Neural progenitor cell (in vitro differentiated cells): ENCODE measurements at places on chromosomes 5 and 9.

DNA sequence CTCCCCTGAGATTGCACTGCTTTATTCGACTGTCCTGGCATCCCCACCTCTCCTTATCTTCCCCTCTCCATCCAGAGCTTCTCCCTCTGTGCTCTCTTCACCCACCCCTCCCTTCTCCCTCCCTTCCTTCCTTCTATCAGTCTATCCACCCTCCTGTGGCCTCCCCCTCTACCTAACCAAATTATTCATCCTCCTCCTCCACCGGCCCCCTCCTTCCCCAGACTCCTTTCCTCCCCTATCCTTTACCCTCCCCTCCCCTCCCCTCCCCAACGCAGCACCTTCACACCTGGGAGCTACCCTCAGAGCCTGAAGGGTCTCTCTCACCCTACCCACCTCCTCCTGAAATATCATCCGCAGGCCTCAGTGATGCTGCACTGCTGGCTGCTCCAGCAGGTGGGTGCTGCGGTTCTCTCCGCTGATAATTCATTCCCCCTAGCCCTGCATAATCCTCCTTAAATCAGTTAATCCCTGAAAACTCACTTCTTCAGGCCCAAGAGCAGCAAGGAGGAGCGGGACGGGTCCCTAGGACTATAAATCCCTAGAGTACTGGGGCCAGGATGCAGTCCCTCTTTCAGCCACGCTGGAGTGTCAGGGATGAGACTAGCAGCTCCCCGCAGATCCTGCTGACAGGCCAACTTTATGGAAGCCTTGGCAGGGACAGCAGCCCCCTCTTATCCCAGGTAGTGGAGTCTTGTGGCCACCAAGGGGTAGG is 97.8 kb downstream of the PCDH1 start:
- DNase-seq, result peak; percentile 66
- no peaks in the 10 kb centered on the region for H3K27me3 ChIP-seq
- H3K4me1 ChIP-seq, result peaks cover 23% of the 10 kb centered on the region
- H3K36me3 ChIP-seq, result no peaks in the 10 kb centered on the region

- H3K4me1 ChIP-seq, result peaks cover 18% of the 10 kb centered on the region
- no peaks in the 10 kb centered on the region for H3K27me3 ChIP-seq
- no peak overlapping the region for H3K4me3 ChIP-seq
- no peak overlapping the region for H3K27ac ChIP-seq
Measured at GRCh38 chr9:130199605-130200004, 27.4 kb downstream of the NCS1 start.

- no peaks in the 10 kb centered on the region for H3K27me3 ChIP-seq
- H3K4me3 ChIP-seq, result no peak overlapping the region
- peak; percentile 14 for DNase-seq
- no peaks in the 10 kb centered on the region for H3K36me3 ChIP-seq
- H3K27ac ChIP-seq, result no peak overlapping the region
Measured at GRCh38 chr9:96667363-96667728, 12.2 kb upstream of the PRXL2C start.

DNA sequence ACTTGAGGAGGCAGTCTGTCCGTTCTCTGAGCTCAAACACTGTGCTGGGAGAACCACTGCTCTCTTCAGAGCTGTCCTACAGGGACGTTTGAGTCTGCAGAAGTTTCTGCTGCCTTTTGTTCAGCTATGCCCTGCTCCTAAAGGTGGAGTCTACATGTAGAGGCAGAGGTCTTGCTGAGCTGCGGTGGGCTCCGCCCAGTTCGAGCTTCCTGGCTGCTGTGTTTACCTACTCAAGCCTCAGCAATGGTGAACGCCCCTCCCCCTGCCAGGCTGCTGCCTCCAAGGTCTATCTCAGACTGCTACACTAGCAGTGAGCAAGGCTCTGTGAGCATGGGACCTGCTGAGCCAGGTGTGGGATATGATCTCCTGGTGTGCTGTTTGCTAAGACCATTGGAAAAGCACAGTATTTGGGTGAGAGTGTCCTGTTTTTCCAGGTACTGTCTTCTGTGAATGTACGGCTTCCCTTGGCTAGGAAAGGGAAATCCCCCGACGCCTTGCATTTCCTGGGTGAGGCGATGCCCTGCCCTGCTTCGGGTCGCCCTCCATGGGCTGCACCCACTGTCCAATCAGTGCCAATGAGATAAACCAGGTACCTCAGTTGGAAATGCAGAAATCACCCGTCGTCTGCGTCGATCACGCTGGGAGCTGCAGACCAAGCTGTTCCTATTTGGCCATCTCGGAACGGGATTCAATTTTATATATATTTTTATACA is 58.5 kb downstream of the CNTRL start:
- no peaks in the 10 kb centered on the region for H3K27me3 ChIP-seq
- no peak for DNase-seq
- H3K27ac ChIP-seq, result no peak overlapping the region
- peaks cover 11% of the 10 kb centered on the region for H3K4me1 ChIP-seq
- no peak overlapping the region for H3K4me3 ChIP-seq
- H3K36me3 ChIP-seq, result no peaks in the 10 kb centered on the region

- no peaks in the 10 kb centered on the region for H3K27me3 ChIP-seq
- H3K27ac ChIP-seq, result no peak overlapping the region
- peaks cover 4% of the 10 kb centered on the region for H3K36me3 ChIP-seq
Measured at GRCh38 chr5:55674340-55674739, 37.8 kb downstream of the SLC38A9 start.
